ENCODE measurements at places on chromosomes 6 and 20.

- DNase-seq: no peak
These were observed 54.7 kb upstream of the GGTLC1 start for GRCh38 chr20:24043294-24043693.

- DNase-seq: no peak
These were observed 91.9 kb downstream of the FLRT3 start for GRCh38 chr20:14245368-14245970.

- DNase-seq: no peak
These were observed 5.2 kb upstream of the BPIFA3 start for GRCh38 chr20:33211817-33212424.

GRCh38 chr6:5401845-5402738 is 140.8 kb downstream of the FARS2 start:
- DNase-seq: no peak

- DNase-seq: no peak
These were observed 19.3 kb upstream of the RAMACL start for GRCh38 chr6:166605752-166606151.

- no peak for DNase-seq
These were observed 486.1 kb upstream of the BTBD3 start for GRCh38 chr20:11431621-11432020.

- no peak for DNase-seq
These were observed 38.8 kb downstream of the SLC22A3 start for GRCh38 chr6:160386869-160387530.

DNA sequence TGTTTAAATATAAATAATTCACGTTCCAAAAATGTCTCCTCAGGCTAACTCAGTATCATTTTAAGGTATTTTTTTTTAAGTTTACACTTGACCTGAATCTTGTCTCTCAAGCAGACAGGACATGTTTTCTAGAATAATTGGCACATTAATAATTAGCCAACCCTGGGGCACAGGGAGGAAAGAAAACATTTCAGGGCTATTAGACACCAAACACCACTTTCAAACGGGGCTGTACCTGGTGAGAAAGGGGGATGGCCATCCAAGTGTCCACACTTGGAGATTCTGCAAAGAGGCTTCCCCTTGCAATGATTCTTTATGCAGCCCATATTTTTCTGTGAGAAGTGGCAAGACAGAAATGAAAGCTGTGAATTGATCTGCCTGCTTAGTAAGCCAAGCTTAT is 560.8 kb downstream of the CD109 start:
- DNase-seq: no peak

- peak; percentile 38 for DNase-seq
These were observed 26.2 kb downstream of the CTCFL start for GRCh38 chr20:57498425-57499400.

- no peak for DNase-seq
These were observed 61.6 kb downstream of the KIAA0319 start for GRCh38 chr6:24584382-24584720.

DNA sequence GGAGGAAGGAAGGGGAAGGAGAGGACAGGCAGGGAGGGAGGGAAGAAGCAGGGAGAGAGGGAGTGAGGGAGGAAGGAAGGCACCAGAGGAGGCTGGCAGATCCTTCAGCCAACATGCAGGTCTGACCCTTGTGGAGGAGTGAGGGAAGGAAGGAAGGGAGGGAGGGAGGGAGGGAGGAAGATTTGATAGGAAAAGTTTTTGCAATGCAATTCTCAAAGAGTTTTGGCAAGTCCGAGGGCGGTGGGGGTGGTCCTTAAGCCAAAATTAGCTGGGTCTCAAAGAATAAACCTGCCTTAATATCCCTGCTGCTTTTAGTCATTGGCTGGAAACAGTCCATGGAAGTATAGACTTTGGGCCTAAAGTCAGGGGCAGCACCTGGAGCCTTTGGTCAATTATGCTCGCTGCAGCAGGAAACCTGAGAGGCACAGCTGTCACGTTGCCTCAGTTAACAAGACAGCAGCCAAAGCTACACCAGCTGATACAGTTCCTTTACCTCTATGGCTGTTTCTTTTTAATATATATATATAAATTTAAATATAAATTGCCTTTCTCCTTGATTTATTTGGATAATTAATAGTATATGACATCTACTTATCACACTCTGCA is 115.7 kb upstream of the RALGAPA2 start:
- DNase-seq: no peak

DNA sequence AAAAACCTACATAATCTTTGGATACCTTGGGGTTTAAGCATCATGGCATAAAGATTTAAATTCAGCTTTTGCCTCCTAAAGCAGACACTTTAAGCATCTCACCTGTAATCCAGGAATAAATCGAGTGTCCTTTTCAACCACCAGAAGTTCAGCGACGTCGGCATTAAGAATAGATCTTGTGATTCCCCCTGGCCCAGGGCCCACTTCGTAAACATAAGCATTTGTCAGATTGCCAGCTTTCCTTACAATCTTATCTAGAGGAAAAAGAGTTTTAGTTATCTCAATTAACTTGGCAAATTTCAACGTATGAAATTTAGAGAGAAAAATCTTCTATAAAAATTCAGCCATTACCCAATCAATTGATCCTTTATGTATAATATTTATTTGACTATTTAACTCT is 3.2 kb downstream of the TFB1M start:
- no peak for DNase-seq

DNA sequence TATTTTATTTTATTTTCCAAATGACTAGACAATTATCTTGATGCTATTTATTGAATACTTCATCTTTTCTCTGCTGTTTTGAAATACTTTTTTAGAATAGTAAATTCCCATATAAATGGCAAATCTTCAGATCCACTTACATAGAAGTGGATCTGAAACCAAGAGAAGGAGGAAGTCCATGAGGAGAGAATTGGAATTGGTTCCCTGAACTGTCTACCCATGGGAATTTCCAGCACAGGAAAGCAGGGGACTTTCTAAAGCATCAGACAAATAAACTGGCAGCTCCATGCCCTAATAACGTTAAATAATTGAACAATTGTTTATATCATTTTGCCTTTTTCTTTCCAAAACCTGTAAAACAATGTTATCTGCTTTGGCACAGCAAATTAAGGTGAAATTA is 47.1 kb upstream of the PNRC1 start:
- no peak for DNase-seq

DNA sequence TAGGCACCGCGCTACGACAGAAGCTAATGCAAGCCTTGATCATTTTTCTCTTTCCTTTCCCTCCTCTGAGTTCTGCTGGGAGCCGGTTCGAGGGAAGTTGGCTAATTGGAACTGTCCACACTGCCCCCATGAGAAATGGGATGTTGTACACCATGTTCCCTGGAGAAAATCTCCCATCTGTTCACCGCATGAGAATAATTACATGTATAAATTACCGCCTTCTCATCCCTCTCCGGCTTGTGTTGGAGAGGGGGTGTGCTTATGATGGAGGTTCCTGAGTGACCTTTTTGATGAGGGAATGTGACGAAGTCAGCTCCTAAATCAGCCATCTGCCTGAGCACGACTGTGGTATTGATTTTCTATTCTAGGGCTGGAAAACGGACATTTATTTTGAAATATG is 320.2 kb upstream of the SULF2 start:
- no peak for DNase-seq

DNA sequence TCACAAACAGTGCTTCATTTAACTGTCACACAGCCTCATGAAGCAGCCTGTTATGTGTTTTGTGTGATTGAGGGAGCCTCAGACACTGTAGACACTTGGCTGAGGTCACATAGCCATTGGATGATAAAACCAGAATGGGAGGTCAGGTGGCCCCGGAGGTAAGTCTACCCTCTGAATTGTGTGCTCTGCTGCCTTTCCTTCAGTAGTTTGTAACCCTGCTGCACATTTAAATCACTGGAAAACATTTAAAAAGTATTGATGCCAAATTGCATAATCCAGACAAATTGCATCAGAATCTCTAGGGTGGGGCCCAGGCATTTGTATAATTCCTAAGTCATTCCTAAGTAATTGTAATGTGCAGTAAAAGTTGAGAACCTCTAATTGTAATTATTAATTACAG is 85.2 kb upstream of the ECI2 start:
- no peak for DNase-seq

GRCh38 chr6:1770435-1770843 is 160.7 kb downstream of the FOXC1 start:
- no peak for DNase-seq

DNA sequence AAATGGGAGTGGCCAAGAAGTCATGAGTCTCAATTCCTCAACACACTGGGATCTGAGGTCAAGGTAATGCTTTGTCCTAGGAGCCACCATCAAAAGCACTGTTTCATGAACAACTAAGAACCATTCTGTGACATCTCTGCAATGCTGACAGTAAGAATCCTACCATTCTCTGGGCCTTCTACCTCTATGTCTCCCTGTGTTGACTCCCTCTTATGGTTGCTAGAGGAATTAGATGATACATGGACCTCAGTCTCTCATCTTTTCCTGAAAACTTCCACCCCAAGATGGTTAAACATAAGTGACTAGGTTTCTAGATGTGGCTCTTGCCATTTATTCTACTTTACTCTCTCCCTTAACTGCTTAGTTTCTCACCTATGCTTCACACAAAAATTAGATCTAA is 9.1 kb downstream of the MTRF1L start:
- DNase-seq: no peak

DNA sequence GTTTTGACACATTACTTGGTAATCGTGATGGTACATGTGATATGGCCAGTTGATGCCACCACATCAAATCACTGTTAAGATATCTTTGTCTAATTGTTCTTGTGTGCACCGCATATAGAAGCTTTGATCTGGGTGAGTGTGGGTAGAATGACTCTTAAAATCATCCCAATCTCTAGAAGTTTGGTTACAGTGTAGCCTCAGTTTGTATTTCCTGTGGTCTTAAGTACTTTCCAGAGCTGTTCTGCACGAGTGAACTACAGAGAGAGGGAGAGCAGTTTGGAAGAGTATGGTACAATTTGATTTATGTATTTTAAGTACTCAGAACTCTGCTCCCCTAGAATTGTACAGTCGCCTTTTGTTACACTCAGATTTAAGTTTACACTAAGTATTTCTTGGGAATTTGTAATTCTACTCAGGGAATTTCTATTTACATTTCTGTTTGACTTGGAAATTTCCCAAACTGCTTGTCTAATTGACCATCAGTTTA is 37.5 kb downstream of the SNX9 start:
- DNase-seq: no peak

DNA sequence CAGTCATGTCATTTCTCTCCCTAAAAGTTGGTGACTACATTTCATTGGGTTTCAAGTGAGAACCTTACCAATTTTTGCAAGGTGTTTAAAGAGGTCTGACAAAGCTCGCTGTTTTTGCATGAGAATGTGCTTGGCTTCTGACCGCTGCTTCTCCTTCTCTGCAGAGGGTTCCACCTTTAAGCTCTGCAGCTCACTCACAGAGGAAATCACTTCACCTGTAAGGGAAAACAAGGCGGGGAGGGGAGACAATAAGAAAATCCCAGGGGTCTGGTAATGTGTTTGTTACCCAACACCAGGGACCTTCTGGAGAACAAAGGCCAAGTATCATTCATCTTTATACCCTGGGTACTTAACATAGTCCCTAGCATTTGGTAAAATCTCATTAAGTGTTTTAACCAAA is 40.0 kb upstream of the LYRM2 start:
- no peak for DNase-seq

All from CD14-positive monocyte (primary cell).